Naive thymus-derived CD8-positive, alpha-beta T cell (primary cell): ENCODE measurements at places on chromosomes 12 and 14.

- DNase-seq: no peak
Measured at GRCh38 chr14:22630486-22630885, 13.7 kb downstream of the OR6J1 start.

GRCh38 chr12:105474672-105475071 is 144.2 kb downstream of the C12orf75 start:
- DNase-seq: no peak

DNA sequence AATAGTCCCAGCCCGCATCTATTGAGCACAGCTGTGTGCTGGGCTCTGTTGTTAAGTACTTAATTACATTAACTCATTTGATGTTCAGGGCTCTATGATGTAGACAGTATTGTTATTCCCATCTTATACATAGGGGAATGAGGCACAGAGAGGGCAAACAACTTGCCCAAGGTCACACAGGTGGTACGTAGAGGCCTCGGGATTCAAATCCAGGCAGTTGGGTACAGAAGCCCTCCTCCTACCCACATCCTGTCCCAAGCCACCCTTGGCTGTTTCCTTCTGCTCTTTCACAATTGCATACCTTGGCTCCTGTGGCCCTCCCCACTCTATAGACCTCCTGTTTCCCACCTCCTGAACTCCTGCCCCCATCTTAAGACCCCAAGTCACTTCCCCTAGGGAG is 10.0 kb upstream of the GPR68 start:
- DNase-seq: no peak

DNA sequence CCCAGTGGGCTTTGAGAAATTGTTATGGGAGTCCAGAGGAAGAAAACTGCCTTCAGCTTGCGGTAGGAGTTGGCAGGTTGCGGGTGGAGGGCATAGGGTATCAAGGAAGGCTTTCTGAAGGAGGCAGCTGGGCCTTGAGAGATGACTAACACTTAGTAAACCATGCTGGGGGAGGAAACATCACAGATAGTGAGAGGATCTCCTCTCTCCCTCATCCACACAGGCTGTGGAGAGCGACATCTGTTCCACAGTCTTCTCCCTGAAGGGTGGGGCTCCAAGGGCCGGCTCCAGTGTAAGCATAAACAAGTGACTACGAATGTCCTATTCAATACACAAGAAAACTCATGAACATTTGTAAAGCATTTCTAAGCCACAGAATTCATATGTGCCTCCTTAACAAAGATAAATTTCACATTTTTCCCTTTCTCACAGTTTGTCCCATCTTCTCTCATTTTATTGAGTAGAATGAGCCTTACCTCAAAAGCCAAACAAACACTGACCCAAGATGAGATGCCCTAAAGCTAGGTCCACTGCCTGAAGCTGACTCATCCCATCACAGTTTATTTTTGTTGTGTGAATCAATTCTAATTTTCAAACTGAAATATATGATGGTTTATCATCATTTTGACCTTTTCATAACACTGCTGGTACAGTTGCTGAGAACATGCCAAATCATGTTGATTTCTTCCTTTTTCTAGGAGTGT is 227.9 kb downstream of the SLC25A21 start:
- DNase-seq: no peak

DNA sequence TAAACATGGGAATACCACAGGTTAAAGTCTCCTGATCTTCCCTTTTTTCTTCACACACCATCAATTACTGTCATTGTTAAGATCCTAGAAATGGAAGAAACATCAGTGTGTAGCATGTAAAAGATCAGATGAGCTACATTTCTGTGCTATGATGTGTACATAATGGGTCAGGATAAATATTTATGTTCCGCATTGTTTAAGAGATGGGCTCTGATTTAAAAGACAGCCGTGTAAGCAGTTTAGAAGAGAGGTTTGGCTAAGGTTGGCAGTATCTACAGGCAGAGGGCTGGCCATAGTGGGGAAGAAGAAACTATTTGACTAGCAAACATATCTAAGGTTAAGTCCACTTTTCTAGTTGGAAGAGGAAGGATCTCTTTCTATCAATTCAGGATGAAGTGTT is 49.4 kb downstream of the LRRC9 start:
- no peak for DNase-seq

DNA sequence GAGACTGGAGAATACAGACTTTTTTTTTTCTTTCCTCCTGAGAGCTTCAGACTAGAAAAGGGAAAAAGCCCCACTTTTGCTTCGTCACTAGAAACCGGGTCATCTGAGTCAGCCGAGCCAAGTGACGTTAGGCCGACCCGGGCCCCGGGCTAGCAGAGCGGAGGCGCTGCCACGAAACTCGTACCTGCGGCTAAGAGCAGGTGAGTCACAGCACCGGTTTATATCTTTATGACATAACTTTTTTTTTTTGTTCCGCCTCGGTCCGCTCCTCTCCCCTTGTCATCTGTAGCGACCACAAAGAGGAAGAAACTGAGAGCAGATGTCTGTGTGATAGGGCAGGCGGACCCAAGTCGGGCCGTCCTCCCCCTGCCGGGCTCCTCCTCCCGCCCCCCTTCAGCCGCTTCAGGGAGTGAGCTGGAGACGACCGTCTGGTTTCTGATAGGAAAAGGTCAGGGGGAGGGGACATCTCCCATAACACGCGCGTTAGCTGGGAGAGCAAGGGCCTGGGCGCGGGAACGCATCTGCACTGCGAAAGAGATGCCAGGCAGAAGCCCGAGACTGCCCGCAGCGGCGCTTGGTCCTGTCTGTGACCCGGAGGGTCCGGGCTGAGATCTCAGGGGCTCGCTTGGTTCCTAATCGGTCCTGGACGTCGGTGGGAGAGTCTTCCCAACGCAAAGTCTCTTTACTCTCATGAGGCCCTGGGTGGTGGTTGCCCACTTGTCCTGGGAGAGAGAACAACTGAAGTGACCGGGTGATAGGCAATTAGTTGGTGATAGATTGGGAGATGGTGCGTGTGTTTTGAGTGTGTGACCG is 586 bp downstream of the TTC6 start:
- peak; percentile 24 for DNase-seq

DNA sequence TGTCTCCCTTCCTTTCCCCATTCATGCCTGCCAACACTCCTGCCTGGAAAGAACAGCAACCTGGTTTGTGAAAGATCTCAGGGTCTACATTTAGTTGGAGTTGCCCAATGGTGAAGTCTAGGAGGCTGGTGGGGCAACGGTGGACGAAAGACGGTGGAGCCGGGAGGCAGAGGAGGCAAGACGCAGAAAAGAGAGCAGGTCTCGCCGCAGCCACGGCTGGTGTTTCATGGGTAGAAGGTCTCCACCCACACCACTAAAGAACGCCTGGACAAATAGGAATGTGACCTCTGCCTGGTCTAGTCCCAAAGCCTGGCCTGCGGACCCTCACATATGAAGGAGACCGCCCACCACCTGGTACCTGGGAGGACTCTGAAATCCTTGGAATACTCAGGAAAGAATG is 185.6 kb downstream of the ALG10 start:
- DNase-seq: no peak

GRCh38 chr12:129815846-129816245 is 88.0 kb downstream of the TMEM132D start:
- no peak for DNase-seq

DNA sequence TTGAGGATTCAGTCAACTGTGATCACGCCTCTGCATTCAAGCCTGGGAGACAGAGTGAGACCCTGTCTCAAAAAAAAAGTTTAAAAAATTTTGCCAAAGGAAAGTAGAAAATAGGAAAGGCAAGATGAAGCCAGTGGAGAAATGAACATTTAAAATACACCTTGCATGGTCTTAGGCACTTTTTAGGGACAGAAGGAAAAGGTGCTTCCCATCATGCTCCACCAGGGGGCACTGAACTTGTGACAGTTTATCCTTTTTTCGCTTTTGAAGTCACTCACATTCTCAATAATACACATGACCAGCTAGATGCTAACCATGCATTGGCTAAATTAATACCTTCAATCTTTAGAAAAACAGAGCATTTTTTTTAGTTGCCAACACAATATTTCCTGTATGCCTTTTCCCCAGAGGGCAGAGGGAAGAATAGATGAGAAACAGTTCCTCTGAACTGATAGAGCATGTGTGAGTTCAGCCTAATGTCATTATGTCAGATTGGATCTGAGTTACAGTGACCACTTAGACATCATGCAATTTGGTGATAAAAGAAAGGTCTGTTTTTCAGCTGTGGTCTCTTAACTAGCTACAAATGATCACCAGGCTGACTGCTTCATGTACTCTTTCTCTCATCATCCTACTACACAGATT is 221.8 kb upstream of the SSTR1 start:
- peak; percentile 60 for DNase-seq

GRCh38 chr14:91289464-91289863 is 45.0 kb upstream of the GPR68 start:
- DNase-seq: no peak

GRCh38 chr12:54418441-54419087 is 502 bp downstream of the ITGA5 start:
- no peak for DNase-seq

DNA sequence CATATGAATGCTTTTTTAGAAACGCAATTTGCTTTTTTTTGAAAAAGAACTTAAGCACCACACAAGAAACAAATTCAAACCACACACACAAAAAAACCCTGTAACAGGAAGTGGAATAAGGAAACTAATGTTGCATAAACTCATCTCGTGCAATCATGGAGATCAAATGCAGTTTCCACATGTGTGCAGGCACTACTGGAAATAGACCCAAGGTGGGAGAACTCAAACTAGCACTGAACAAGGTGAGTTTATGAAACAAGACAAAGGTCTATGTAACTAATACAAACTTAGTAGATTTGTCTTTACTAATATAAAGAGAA is 17.5 kb downstream of the NIN start:
- DNase-seq: no peak

DNA sequence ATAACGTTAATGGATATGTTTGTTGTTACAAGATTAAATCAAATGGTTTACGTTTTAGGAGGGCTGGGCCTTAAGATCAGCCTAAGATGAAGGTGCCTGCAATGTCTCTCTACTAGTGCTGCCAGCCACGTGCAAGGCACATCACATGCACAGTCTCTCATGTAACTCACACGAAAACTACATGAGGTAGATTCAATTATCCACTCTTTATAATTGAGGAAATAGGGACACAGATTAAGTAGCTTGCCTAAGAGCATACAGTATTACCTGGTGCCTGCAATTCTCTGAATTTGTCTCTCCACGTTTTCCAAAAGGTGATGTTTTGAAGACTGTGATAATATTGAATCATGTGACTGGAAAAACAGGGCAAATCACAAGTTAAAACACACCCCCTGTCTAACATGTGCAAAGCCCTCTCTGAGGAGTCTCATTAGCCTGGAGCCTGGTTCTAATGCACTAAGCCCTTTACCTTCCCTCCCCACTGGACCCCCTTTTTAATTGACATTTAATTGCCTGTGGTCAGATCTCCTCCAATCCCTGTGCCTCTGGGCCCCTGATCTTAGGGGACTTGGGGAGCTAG is 14.6 kb upstream of the ATP2A2 start:
- no peak for DNase-seq

GRCh38 chr14:31541702-31542101 is 19.5 kb upstream of the NUBPL start:
- DNase-seq: no peak

GRCh38 chr14:72075649-72076334 is 143.6 kb downstream of the RGS6 start:
- DNase-seq: no peak

- peak; percentile 59 for DNase-seq
Measured at GRCh38 chr14:99247101-99247729, 24.8 kb downstream of the BCL11B start.

GRCh38 chr12:92079054-92079385 is 66.6 kb downstream of the BTG1 start:
- DNase-seq: no peak

DNA sequence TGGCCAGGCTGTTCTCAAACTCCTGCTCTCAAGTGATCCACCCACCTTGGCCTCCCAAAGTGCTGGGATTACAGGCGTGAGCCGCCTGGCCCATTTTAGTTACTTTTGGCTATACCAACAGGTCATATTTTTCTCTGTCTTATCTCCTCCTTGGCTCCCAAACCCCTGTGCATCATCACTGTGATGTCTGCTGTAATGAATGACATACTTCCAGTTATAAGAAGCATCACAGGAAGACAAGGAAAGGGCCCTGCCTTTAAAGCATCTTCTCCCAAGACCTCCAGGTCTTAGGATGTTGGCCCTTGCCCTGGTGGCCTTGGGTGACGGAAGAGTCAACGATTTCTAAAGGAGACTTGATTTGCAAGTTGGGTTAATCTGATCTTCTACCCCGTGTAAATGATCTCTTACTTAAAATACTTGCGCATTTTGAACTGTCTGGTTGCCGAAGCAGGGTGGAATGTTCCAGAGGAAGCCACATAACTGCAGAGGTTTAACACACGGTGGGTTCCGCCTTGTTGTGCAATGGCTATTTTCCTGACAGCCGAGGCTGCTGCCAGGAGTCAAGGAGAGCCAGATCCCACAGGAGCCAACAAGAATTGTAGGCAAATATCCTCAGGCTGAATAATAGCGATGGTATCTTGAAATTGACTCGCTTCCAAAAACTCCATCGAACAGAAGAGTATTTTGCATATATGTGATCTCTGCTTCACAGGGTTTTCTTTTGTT is 55.7 kb upstream of the PLXNC1 start:
- DNase-seq: no peak

DNA sequence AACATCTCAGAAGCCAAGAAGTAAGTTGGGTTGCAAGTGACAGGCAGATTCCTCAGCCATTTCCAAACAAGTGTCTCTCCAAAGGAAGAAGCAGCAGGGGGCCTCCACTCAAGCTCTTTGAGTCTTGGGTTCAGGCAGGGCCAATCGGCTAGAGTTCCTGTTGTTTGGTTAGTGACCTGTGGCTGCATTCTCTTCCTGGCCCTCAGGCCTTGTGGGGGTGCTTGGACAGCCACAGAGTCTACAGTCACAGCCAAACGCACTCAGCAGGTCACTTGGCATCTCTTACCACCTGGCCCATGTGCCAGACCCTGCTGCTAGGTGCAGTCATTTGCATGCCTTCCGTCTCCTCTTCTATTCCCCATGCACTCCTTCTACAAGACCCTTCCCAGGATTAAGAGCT is 353.9 kb downstream of the GRIN2B start:
- no peak for DNase-seq
